Thyroid gland (tissue), 4 donors: ENCODE measurements at places on chromosomes 3 and 15.

DNA sequence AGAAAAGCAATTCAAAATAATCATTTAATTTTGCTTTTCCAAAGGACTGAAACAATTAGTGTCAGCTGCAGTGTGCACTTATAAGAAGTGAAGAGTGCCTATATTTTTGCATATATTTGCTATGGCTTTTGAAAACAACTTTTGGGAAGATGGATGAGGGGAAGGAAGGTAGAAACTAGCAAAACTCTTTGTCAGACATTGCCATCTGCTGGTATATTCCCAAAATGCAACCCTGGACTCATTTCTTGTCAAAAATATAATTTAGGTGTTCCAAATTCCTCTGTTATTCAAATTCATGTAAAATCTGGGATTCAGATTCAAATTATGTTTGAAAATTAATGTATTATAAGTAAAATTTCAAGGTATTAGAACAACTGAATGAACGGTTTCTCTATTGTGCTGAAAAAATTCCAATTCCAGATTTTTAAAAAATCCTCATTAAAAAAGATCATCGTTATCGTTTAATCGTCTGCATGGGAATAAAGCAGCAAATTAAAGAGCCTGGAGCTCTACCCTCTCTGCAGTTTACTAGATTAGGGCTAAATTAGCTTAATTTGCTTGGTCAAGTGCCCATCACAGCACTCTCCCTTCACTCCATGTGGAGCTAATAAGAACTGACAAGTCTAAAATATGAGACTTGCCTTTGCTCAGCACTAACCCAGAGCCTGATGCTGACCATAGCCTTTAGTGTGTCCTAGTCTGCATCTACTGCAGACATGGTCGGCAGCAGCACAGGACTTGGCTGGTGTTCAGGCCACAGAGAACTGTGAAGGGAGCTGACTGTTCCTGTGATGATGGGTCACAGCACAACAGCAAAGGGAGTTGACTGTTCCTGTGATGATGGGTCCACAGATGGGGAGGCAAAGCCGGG lies 67.9 kb upstream of the MITF start:
- peak; percentile 29 for DNase-seq

DNA sequence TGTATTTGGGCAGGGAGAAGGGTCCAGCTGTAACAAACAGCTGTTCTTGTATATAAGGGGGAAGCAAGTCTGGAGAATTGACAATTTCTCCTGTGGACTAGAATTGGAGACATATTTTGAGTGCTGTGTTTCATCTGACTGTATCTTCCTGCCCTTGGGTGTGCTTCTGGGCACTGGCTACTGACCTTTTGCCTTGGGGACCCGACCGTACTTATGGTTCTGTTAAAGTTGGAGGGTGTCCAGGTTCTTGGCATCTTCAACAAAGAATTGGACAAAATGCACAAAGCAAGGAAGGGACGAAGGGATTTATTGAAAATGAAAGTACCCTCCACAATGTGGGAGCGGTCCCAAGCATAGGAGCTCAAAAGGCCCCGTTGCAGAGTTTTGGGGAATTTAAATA lies 31.0 kb downstream of the MAP2K1 start:
- DNase-seq, result no peak

- no peak for DNase-seq
Observed at GRCh38 chr15:91070872-91071271, 29.2 kb upstream of the SV2B start.

DNA sequence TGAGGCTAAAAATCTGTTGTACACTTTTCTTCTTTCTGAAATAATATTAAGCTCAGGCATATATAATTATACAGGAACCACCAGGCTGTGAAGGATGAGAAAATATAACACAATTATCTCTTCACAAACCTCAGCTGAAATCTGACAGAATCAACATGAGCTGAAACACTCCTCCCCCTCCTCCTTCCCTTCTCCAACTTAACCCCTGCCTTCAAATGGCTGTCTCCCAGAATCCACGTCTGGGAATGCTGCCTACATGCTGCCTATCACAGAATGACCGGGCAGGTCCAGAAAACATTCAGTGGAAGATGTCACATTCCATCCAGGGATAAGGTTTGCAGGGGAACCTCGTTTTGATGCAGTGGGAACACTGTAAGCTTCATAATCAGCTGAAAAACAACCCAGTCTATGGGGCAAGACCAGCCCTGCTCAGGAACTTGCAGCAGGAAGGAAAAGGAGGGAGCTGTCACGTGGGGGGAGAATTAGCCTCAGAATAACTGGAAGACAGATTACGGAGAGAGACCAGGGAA lies 44.0 kb upstream of the SEMA6D start:
- DNase-seq, result no peak

- DNase-seq, result no peak
Observed at GRCh38 chr3:184559336-184559735, 2.2 kb upstream of the EPHB3 start.

- no peak for DNase-seq
Observed at GRCh38 chr3:195853996-195854395, 42.3 kb upstream of the MUC4 start.

DNA sequence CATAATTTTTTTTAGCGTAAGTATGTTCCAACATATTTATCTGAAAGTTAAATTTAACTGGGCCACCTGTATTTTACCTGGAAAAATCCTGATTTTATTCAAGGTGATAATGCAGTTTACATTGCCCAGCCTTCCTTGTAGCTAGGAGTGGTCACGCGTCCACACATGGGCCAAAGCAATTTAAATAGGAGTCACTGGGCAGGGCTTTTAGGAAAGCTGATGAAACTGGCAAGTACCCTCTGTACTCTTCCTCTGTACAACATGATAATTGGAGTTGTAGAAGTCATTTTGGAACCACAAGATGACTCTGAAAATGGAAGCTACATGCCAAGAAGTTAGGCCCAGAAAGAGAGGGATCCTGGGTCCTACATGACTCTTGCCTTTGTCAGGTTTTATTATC lies 9.5 kb downstream of the BTD start:
- no peak for DNase-seq

GRCh38 chr3:169147238-169148008 lies 516.1 kb downstream of the MECOM start:
- DNase-seq, result peak; percentile 15

- no peak for DNase-seq
Observed at GRCh38 chr15:58543664-58544335, 112.0 kb downstream of the LIPC start.

DNA sequence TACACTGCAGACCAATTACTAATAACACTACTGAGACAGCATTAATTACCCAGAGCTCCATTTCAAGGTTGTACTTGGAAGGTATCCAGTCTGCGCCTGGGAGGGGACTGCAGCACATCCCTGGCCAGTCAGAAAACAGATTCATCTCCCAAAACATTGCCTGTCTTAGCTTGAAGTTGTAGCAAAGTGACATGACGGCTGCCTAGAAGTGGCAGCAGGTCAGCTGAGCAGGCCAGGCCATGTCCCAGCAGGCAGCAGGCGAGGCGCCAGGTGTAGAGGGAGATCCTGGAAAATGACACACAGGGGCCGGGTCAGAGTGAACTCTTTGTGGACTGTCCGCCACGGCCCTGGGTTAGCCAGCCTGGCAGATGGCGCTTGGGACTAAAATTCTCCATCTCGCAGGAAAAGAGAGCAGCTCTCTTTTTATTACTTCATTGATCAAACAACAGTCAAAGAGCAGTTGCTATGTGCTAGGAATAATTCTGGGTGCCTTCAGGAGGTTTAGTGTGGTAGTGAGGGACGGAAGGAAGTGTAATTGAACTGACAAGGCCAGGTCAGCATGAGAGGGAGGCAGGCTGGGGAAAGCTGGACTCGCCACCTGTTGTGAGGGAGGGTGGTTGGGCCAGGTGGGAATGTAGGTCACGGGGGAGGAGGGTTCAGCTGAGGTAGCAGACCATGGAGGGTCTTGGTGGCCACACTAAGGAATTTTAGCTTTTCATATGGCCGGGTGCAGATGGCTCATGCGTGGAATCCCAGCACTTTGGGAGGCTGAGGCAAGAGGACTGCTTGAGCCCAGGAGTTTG lies 1.3 kb upstream of the MAP6D1 start:
- peak; percentile 24 for DNase-seq

DNA sequence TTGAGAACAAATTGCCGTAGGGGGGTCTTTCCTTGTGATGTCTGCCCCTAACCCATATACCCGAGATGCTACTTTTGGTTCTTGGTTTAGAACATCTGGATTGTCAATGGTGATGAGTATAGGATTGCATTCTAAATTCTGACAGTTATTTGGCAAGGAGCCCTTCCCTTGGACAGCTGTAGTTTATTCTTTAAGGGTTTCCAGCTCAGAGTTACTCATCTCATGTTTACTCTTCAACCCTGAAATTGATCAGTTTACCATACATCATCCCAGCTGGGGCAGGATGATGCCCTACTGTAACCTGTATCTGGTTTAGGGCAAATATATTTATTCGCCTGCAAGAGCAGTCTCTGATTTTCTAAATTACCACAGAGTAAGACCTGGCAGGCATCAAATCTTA lies 85.7 kb upstream of the XCR1 start:
- no peak for DNase-seq

DNA sequence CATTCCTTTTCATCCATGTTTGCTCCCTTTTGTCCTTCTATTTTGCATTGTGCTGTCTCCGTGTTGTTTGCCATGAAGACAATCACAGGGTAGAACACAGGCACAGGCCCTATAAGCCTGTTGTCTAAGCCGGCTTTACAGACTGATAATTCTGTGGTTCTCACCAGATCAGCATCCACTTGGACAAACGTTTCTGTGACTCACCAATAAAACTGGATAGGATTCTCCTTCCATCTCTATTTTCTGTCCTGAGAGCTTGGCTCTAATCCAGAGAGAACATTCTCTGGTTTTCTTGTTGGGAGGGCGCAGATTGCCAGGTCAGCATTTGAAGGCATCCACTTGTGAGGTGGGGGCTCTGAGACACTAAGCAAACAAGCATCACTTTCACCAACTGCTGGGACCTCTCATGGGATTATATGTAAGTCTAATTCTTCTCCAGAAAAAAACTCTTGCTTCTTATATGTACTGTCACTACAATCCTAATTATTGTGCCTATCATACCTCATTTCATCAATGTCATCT lies 101.6 kb downstream of the ERC2 start:
- DNase-seq, result no peak

GRCh38 chr15:46815765-46816164 lies 901.5 kb upstream of the SEMA6D start:
- peak; percentile 46 for DNase-seq
